NCI-H524 (cell line): ENCODE measurements at places on chromosomes 7 and 10.

DNA sequence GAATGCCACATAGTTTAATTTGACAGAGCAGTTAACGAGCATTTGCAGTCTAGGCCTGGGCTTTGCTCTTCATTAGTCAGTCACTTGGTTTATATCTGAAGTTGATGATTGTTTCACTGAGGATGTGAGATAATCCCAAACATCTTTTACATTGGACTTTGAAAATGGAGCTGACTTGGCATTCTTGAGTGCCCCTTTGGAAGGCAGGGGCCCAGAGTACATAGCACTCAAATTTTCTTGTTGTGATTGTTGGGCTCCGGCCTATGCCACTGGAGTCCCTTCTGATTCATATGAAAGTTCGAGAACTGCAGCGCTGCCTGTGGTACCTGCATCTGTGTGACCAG lies 21.9 kb downstream of the DNAJB6 start:
- no peak for DNase-seq

DNA sequence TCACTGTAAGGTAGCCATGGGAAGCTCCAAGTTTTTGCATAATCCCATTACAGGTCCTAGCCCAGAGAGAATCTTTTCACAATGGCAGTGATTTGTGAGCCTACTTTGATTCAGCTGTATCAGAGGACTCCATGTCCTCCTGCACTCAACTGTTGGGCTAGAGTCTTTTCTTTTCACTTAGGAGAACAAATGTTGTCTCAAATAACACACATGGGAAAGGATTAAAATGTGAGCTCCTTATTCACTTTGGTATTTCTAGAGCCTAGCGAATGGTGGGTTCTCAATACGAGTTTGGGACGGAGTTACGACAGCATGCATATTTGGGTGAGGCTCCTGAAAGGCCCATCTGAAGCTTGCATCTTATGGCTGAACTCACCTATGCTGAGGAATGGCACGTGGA lies 183.5 kb upstream of the STEAP4 start:
- DNase-seq: no peak

GRCh38 chr7:92359801-92360200 lies 87.5 kb upstream of the GATAD1 start:
- DNase-seq: no peak

DNA sequence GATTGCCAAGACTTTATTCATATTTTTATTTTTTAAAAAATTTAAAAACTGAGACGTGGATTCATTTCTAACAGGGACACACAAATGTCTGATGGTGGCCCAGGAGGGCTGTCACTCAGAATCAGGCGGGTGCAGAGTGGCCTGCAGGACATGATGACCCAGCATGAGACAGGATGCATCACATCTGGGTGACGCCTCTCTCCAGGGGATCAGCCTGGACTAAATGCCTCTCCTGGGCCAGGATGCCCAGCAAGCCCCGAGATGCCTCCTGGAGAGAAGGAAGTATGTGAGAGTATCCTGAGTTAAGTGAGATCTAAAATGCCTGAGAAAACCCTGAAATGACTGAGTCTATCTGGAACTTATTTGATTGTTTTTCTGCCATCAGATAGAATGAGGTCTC lies 16.9 kb upstream of the MTURN start:
- no peak for DNase-seq

GRCh38 chr10:69913606-69914382 lies 112.1 kb downstream of the COL13A1 start:
- DNase-seq: no peak

- no peak for DNase-seq
Observed at GRCh38 chr7:1544178-1544895, 11.7 kb downstream of the TMEM184A start.

GRCh38 chr10:53033396-53033795 lies 260.8 kb upstream of the MBL2 start:
- no peak for DNase-seq

GRCh38 chr7:50729962-50730361 lies 52.7 kb downstream of the GRB10 start:
- no peak for DNase-seq

DNA sequence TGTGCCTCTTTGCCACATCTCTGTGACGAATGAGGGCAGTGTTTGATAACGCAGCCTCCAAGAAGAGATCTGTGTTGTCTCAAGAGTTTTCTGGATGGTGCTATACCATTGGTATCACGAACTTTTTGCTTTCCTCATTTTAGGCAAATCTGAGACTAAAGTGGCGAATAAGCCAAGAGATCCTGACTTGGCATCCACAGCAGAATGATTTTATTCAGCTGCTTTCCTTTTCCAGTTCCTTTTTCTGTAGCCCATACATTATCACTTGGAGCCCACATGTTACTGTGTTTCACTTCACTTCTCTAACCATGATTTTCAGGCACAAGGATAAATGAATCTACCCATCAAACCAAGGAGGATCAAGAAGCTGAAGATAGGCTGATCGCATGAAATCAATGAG lies 177.9 kb upstream of the PTN start:
- DNase-seq: no peak

DNA sequence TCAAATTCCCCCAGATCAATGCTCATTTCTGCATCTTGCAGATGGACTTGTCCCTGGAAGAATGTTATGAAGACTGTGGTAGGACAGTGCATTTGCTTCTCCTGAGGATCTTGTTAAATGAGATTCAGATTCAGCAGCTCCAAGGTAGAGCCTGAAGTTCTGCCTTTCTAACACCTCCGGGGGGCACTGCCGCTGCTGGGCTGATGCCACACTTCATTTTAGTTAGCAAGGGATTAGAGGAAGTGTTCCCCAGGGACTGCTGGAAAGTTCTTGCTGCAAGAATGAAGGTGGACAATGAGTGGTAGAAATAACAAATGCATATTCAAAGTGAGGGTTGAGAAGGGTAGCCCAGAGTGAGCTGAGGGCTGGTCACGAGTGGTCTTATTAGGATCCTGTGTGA lies 434.3 kb upstream of the AKR1E2 start:
- DNase-seq: no peak

GRCh38 chr7:13161125-13161524 lies 473.7 kb downstream of the ARL4A start:
- no peak for DNase-seq

DNA sequence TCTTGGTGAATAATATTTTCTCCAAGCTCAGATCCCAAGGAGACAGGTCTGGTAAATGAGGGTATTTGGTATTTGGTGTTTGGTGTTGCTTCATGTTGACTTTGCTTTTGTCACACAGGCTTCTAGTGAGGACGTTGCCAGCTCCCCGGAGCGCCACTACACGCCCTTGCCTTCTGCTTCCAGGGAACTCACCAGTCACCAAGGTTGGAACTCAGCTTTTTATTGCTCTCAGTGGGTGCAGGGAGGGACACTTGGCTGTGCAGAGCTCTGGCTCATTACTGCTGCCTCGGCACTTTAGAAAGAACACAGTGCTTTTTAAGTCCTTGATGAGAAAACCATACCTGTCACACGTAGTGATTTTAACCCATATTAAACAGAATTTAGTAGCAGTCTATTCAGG lies 892.9 kb downstream of the LRMDA start:
- DNase-seq: no peak

DNA sequence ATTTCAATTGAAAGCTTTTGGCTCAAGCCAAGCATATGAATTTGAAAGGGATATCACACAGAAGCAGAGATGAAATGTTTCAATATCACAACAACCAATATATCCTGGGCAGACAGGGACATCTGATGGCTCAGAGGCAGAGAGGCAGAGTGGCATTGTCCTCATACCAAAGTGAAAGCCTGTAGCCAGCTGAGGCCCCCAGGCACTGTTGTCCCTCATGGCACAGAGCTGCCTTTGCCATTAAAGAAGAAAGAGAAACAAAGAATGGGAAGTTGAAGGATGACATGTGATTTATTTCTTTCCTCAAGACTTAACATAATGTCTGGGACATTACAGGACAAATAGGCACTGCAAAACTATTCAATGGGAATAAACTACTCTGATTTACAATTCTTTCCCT lies 504.3 kb upstream of the PCDH15 start:
- DNase-seq: no peak

DNA sequence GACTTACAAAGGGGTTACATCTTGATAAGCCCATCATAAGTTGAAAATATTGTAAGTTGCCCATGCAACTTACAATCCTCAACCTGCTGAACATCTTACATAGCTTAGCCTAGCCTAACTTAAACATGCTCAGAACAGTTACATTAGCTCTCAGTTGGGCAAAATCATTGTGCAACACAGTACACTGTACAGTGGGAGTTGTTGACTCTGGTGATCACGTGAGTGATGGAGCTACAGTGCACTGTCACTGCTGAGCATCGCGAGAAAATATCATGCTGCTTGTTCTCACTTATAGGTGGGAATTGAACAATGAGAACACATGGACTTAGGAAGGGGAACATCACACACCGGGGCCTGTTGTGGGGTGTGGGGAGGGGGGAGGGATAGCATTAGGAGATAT lies 214.9 kb upstream of the ZMIZ1 start:
- DNase-seq: no peak

- DNase-seq: no peak
Observed at GRCh38 chr10:101956898-101957297, 99.1 kb downstream of the ARMH3 start.

DNA sequence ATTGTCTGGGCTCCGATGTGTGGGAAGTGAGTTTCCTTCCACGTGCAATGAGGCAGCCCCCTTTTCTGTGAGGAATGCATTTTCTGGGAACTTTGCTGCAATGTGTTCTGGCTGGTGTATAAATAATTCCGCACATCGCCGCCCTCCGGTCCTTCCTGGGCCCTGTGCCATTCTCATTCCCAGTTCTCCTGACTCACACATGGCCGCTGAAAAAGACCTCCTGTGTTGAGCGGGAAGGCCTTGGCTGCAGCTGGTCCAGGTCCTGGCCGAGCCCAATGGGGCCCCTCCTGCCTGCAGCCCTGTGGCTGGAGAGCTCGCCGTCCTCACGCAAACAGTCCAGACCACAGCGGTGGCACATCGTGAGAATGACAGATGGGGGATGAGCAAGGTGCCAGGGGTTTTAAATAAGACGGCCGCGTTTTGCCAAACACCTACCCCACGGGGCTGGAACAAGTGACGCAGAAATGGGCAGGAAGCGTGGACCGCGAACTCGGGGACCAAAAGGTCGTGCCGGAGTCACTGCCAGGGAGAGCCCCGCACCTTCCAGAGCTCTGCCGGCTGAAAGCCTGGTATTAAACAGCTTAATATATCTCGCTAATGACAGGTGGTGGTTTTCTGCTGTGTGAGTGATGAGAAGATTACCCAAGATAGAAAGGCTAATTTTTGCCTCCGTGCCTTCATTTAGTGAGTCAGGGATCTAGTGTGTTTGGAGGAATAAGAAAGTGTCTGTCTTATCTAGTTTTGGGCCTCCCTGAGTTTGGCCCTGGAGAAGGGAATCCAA lies 37.0 kb downstream of the FAM20C start:
- DNase-seq: no peak

GRCh38 chr7:37671876-37672275 lies 11.7 kb upstream of the GPR141 start:
- no peak for DNase-seq

DNA sequence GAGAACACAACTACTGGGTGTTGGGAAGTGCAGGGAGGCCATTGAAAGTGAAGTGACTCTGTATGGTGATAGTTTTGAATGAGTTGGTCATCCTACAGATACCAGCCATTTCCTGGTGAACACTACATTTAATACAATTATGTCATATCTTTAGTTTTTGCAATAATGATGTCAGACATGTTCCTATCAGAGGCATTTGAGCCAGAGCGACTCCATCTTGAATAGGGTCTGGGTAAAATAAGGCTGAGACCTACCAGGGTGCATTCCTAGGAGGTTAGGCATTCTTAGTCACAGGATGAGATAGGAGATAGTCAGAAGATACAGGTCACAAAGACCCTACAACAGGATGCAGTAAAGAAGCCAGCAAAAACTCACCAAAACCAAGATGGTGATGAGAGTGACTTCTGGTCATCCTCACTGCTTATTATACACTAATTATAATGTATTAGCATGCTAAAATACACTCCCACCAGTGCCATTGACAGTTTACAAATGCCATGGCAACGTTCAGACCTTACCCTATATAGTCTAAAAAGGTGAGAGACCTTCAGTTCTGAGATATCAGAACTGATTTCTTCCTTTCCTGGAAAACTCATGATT lies 28.2 kb downstream of the ADK start:
- no peak for DNase-seq

DNA sequence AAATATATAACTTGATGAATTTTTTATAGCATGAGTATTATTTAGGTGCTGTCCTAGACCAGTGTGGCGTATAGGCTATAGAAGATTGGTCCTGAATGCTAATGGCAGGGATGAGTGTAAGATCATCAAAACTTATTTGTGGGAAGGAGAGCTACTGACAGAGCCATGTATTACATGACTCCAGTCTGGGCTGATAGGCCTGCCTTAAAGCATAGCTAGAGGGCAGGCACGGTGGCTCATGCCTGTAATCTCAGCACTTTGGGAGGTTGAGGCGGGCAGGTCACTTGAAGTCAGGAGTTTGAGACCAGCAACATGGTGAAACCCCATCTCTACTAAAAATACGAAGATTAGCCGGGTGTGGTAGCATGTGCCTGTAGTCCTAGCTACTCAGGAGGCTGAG lies 198.1 kb upstream of the KLF14 start:
- no peak for DNase-seq

DNA sequence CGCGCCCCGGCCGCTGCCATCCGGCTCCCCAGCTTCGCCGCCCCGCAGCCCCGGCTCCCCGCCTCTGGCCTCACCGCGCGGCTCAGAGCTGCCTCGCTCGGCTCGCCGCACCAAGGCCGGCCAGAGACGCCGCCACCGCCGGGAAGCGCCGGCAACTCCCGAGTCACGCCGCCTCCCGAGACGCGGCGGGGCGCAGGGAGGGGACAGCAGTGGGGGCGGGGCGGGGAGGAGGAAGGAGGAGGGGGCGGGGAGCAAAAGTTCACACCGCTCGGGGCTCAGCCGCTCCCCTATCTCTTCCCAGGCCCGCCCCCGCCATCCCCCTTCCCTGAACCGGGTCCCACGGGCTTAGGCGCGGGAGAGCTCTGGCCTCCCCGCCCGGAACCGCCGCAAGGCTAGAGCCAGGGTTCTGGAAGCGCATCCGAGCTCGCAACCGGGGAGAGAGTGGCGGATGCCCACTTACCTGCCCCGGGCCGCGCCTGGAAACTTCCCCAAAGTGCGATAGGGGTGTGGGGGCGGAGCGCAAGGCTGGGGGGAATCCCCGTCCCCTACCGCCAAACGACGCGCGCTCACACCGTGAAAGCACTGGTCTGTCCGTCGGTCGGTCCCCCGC lies 1.0 kb downstream of the CHST15 start:
- DNase-seq: no peak

GRCh38 chr7:100191775-100192174 lies 14.1 kb downstream of the STAG3 start:
- no peak for DNase-seq

- peak; percentile 69 for DNase-seq
Observed at GRCh38 chr10:24695452-24695851, 28.2 kb downstream of the ARHGAP21 start.

- peak; percentile 54 for DNase-seq
Observed at GRCh38 chr7:98168181-98168903, 42.9 kb upstream of the BHLHA15 start.

- DNase-seq: no peak
Observed at GRCh38 chr7:102061981-102062390, 224.7 kb upstream of the SH2B2 start.

- no peak for DNase-seq
Observed at GRCh38 chr7:50783801-50784507, 1.3 kb upstream of the GRB10 start.

- DNase-seq: no peak
Observed at GRCh38 chr10:124124123-124124768, 30.8 kb upstream of the CHST15 start.
